ENCODE measurements at places on chromosomes 6 and 20.

DNA sequence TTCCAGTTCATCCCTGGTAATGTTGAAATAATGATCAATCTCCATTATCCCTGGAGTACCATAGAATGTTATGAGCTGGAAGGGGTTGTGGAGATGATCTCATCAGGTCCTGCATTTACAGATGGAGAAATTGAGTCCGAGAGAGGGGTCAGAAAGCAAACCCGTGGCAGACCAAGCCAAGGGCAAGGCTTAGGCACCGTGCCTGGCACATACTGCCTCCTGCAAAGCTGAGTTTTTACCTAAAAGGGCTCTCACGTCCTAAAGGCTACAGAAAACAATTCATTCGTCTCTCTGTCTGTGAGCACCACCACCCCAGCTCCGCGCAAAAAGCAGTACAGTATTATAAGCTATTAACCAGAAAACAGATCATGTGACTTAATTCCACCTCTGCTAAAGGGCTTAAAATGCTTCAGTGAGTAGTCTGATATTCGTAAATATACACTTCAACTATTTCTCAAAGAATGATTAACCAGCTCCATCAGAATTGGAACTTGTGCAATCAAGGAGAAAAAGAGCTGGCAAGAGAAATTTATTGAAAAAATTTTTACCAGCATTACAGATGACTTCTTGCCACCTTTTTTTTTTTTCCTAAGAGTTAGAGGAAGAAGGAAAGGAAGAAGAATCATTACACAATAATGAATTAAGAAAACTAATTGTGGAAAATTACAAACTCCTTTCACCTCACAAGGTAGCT is 3.4 kb upstream of the PARD6B start:
- no peak for DNase-seq

DNA sequence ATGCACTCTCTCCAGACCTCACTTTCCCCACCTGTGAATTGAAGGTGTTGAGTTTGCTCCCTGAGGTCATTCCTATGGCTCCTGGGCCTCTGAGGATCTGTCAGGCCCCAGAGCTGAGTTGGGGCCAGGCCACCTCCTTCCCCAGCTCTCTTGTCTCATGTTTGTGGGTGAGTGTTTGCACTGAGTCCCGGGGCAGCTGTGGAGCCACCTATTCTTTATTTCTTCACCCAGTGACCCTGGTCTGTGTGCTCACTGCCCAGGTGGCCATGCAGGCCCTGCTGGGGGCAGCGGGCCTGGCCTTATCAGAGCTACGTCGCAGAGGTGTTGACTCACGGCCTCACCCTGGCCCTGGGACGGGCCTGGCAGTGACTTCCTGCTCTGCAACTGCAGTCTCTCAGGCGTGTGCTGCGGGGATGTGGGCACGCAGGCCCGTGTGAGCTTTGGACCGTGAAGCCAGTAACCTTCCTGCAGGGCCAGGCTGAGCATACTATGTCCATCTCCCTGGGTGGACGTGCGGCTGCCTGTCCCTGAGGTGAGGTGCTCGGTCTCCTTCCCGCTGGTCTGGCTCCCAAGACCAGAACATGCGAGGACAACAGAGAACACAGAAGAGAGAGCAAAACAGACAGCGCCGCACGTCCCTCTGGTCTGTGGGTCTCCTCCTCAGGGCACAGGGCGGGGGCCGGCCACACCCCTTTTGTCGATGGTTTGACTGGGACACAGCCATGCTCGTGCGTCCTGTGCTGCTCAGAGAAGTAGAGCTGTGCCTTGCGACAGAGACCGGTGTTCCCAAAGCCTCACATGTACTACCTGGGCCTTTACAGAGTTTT is 12.1 kb downstream of the TMEM181 start:
- DNase-seq = no peak

- DNase-seq = peak; percentile 40
These were observed 61.2 kb upstream of the SIRPG start for GRCh38 chr20:1718604-1719384.

DNA sequence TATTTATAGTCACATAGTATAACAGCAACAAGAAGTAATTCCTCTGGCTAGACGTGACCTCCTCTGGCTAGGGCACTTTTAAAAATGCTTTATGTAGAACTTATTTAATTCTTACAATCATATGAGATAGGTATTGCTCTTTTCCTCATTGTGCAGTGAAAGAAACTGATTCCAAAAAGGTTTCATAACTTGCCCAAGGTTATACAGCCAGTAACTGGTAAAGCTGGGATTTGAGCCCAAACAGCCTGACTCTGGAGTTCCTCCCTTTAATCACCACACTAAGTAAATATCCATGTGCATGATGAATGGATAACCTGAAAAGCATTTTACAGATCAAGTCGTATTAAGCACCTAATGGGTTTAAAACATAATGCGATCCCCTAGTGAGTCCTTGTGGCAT is 214.6 kb downstream of the PRL start:
- peak; percentile 38 for DNase-seq

GRCh38 chr6:13259393-13259792 is 68.9 kb downstream of the TBC1D7 start:
- no peak for DNase-seq

GRCh38 chr20:39489986-39490560 is 527.9 kb downstream of the DHX35 start:
- DNase-seq = no peak

GRCh38 chr20:50379991-50380696 is 130.0 kb upstream of the PTPN1 start:
- no peak for DNase-seq

DNA sequence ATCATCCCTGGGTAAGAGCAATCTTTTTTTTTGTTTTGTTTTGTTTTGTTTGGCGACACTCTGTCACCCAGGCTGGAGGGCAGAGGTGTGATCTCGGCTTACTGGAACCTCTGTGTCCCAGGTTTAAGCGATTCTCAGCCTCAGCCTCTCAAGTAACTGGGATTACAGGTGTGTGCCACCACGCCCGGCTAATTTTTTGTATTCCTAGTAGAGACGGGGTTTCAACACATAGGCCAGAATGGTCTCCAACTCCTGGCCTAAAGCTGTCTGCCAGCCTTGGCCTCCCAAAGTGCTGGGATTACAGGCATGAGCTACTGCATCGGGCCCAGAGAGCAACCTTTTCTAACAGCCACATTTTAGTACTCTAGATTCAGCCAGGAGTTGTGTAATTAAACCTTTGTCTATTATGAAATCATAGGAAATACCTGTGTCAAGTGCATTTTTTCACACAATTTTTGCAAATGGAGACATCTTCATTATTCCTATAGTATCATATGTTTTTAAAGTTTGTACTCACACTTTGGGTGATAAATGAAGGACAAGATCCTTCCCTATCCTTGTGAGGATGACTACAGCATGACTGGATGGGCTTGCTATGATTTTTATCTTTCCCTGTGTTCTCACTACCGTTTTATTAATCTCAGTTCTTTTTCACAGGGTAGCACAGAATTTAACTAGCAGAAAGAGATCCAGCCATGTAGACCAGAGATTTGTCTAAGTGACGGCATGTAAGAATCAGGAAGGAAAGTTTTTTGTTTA is 82.6 kb downstream of the OR2B2 start:
- no peak for DNase-seq

- no peak for DNase-seq
These were observed 969.1 kb downstream of the KIF16B start for GRCh38 chr20:15603978-15604805.

- no peak for DNase-seq
These were observed 129.7 kb downstream of the RALGAPA2 start for GRCh38 chr20:20582734-20583133.

- no peak for DNase-seq
These were observed 289.4 kb upstream of the SASH1 start for GRCh38 chr6:148053209-148053608.

- DNase-seq = no peak
These were observed 119.8 kb downstream of the TOX2 start for GRCh38 chr20:44034451-44034850.

- no peak for DNase-seq
These were observed 18.9 kb downstream of the NPEPL1 start for GRCh38 chr20:58711266-58712051.
